ENCODE measurements at places on chromosomes 1 and 21.

- DNase-seq: no peak
These were observed 277.6 kb downstream of the DSCAM start for GRCh38 chr21:40569357-40569756.

DNA sequence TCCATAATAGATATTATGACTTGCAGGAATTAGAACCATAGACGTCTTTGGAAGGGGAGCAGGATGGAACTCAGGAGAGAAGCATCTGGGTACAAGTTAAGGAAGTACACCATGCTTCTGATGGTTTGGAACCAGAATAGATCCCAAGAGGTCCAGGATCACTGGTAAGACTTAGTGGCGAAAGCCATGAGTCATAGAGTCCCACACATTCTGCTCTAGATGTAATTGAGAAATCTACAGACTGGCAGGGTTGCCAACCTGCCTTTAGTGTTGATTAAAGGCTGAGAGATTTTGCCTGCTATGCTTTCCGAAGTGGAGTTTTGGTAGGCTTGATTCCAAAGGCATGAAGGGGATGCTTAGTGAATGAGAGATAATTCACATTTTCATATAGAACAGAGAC, 57.1 kb upstream of the C1orf87 start:
- DNase-seq: no peak

DNA sequence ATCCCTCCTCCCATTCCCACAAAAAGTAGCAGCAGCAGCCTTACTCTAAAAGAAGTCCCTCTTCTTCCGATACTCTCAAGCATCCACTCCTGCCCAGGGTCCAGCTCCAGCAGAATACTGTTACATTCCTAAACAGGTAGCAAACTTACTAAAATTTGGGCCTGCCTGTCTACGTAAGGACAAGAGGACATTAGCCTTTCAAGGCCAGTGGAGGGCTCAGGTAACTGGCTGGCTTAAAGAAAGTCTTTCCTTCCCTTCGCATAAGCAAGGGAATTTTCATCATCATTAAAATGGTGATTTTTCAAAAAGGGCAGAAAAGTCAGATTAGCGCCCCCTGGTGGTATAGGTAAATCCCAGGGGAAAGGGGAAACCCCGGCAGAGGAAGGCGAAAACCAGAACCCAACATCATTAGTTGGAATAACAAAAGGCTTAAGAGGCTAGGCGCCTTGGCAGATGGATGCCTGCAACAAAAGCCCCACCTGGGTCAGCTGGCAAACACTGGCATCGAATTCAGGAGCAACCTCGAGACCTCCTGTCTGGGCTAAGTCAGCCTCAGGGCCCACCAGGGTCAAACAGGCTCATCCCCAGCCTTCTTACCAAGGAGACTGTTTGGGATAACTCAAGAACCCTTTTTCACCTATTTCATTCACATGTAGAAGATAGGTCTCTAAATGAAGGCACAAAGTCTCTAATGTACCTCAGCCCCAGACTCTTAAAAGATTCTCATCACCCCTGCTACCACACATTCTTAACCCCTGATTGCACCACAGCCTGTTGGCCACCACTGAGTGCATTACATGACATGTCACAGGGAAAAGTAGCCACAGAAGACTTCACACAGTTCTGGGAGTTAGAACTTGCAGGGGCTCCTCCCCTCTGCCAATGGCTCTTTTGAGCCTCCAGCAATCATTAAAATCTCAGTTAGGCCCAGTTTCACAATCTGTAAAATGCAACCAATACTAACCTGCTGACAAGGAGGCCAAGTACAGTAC, 36.7 kb downstream of the ERI3 start:
- no peak for DNase-seq

- DNase-seq: no peak
These were observed 22.3 kb upstream of the AGO1 start for GRCh38 chr1:35860696-35861095.

GRCh38 chr1:78142736-78143135, 97.0 kb downstream of the GIPC2 start:
- no peak for DNase-seq

DNA sequence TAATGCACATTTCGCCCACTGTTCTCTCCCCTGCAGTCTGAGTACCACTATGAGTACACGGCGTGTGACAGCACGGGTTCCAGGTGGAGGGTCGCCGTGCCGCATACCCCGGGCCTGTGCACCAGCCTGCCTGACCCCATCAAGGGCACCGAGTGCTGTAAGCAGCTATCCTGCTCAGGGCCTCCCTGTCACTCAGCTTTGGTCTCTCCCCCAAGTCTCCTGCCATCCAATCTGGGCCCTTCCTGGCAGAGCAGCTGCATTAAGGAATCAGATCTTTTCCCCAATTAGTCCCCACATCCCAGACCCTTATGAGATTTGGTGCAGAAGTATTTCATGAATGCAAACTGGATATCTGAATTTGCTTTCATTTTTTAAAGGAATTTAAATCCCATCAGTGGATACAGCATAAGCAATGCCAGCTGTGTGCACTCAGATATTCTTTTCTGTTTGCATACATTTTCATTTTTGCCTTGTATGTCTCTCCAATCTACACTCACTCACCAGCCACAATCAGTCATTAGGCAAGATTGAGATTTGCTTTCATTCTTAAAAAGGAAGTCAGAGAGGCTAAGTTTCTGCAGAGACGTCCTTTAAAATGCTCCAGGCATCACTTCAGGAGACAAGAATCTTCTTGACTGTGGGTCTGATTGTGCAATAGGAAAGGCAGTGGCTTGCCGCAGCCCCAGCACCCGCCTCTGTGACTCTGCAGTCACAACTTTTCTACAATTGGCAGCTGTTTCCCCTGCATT, 48.1 kb downstream of the ELAPOR1 start:
- DNase-seq: no peak

DNA sequence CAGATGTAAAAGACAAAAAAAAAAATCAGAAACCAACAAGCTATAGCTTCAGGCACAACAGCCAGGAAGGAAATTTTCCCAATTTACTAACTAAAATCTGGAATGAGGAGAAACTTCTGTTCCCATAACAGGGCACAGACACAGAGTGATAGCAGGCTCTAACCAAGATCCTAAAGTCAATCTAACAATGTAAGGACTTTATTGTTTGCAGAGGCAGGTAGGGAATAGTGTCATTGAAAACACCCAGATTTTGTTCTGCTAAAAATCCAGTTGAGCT, 166.6 kb upstream of the ATP1B1 start:
- DNase-seq: no peak

DNA sequence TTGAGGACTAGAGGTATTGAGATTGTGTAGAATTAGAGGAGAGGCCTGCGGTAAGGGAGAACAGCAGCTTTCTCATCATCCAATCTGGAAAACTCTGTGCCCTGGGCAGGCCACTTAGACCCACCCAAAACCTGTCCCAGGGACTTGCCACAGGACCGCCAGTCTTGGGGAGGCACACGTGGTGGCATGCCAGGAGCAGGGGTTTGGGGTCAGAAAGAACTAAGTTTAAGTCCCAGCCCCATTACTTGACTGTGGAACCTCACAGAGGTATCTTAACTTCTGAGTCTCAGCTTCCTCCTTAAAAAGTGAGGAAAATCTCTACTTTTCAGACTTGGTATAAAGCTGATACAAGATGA, 356.6 kb downstream of the HHAT start:
- DNase-seq: no peak

DNA sequence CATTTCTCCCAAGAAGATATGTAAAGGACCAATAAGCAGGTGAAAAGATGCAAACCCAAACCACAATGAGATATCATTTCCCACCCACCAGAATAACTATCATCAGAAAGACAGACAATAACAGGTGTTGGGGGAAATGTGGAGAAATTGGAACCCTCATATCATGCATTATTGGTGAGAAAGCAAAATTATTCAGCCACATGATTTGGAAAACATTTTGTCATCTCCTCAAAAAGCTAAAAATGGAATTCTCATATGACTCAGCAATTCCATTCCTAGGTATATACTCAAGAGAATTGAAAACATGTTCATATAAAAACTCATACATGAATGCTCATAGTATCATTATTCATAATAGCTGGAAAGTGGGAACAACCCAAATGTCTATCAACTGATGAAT, 25.1 kb upstream of the RNF186 start:
- no peak for DNase-seq

DNA sequence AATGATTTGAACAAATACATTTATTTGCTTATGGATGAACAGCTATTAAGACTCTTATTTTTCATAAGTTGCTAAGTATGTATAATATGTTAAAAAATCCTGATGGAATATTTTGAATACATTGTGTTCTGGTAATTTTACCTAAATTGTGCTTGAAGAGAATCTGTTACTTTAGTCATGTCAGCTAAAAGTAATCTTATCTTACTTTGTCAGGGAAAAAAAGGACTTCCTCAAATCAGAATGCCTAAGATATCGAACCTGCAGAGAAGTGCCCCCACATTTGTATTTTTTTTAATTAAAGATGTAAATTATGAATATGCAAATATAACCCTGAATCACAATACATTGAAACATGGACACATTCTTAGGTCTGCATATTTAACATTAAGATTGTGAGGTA, 1331.7 kb downstream of the MRPL39 start:
- no peak for DNase-seq

- no peak for DNase-seq
These were observed 5.5 kb upstream of the CD1A start for GRCh38 chr1:158248771-158249170.

- no peak for DNase-seq
These were observed 30.4 kb downstream of the ARID4B start for GRCh38 chr1:235297579-235297978.

DNA sequence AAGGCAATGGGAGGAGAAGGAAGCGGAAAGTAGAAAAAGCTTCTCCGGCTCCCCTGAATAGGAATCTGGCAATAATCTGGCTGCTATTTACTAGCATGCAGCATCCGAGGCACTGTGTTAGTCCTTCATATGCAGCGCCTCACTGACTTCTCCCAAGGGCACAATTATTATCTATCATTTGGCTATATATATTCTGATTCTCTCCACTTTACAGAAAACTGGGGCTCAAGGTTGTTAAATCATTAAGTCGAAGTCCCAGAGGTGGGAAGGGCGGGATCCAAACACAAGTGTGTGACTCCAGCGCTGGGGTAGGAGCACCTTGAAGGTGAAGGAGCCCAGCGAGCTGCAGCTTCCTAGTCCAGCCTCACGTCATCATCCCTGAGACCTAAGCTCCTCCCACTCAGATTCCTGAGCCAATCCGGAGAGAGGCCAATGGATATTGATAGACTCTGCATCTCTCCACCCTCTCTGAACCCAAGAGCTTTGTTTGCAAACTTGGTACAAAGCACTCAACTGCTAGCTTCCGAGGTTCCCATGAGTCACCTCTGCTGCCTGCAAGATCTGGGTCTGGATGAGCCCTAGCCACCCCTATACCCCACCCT, 16.6 kb upstream of the EYA3 start:
- DNase-seq: no peak

- no peak for DNase-seq
These were observed 66.7 kb upstream of the ANGPTL3 start for GRCh38 chr1:62530516-62531154.

DNA sequence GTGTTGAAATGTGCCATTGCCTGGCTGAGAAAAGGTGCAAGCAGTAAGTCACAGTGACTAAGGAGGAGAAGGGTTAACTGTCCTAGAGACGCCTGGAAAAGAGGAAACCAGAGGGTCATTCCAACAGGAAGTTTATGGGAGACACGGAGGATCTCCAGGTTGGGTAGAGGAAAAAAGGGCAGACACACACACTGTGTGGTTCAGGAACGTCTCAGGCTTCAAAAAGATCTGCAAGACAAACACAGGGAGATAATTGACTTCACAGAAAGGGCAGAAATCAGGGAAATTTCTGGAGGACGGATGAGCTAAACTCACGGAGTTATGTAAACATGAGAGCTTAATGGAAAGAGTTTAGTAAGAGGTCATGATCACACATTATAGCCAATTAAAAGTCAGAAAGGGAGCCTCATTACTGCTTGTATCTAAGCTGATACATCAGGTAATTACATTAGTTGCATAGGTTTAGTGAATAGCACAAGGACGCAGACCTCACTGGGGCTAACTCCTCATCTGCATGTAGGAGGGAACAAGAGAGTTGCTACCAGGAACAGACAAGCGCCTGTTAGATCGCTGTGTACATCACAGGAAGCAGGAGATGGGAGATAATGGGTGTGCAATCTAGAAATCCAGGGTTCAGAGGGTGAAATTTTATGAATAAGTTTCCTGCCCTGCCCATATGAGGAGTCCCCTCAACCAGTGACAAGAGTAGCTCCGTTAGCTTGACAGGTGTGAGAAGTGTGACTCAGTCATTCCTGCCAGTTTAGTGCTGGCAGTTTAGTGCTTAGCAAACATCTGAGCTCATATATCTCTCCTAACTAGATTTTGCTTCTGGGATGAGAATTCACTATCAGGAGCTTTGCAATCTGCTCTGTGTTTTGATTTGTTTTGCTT, 96.6 kb upstream of the TNR start:
- no peak for DNase-seq

- DNase-seq: no peak
These were observed 18.4 kb downstream of the C1orf21 start for GRCh38 chr1:184405094-184405800.

- DNase-seq: no peak
These were observed 161.8 kb upstream of the IVNS1ABP start for GRCh38 chr1:185478877-185479276.

DNA sequence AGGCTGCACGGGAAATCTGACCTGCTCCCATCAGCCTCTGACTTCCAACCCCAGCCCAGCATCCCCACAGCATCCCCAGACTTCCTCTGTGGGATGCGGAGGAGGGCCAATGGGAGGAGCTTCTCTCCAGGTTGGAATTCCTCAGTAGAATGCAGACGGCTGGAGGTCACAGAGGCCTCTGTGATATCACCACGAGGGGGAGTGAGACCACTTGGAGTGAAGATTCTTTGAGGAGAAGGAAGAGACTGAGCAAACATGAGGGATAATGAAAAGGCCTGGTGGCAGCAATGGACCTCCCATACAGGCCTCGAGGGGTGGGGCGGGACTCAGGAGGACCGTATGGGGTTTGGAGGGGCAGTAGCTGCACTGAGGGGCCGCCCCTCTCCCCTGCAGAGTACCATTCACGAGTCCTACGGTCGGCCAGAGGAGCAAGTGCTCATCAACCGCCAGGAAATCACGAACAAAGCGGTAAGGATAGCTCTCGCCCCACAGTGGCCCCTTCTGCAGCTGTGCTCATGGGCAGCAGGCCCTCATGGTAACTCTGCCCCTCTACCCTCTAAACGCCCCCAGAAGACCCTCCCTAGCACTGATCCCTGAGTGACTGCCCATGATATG, at the start of gene CATSPER4:
CATSPER4 (plus strand) TSS at position 230 of the 615 bp plus-strand sequence; CDS start at position 256, 26 bp downstream.
- no peak for DNase-seq

GRCh38 chr1:206590025-206590758, 22.1 kb downstream of the EIF2D start:
- DNase-seq: peak; percentile 44

GRCh38 chr21:35829067-35829466, 231.3 kb downstream of the SETD4 start:
- DNase-seq: no peak

DNA sequence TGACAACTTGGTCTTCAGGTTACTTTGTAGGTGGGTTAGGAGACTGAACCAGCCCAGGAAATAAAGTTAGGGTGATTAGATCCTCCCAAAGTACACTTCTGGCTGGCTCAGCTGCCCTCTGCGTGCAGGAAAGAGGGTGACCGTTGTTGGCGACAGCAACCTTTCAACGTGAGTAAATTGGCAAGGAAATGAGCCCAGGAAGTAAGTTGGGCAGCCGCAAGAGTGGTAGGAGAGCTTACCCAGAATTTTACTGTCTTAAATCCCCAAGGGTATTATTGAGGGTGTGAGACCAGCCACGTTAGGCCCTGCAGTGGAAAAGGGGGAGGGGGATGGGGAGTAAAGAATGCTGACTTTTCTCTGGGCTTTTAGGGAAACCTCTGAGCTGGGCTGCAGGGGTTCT, 1.6 kb downstream of the TENT5C start:
- peak; percentile 25 for DNase-seq

- no peak for DNase-seq
These were observed 19.6 kb upstream of the DMRTB1 start for GRCh38 chr1:53439337-53440207.

GRCh38 chr1:198082576-198082975, 74.2 kb upstream of the NEK7 start:
- no peak for DNase-seq

Measured in stimulated activated CD4-positive, alpha-beta T cell treated with anti-CD3 and anti-CD28 coated beads, Interleukin-15, amount 100 ng/mL, for 1 hour (primary cell).